HL-60 (cell line): ENCODE measurements at places on chromosomes 4 and X.

GRCh38 chr4:112206431-112206830 is 25.2 kb upstream of the AP1AR start:
- no peak for DNase-seq

GRCh38 chrX:104195489-104196084 is 29.3 kb downstream of the FAM199X start:
- no peak for DNase-seq

GRCh38 chrX:100674705-100675104 is 30.7 kb downstream of the SRPX2 start:
- DNase-seq, result no peak

GRCh38 chr4:122050841-122051240 is 99.0 kb upstream of the TRPC3 start:
- no peak for DNase-seq

DNA sequence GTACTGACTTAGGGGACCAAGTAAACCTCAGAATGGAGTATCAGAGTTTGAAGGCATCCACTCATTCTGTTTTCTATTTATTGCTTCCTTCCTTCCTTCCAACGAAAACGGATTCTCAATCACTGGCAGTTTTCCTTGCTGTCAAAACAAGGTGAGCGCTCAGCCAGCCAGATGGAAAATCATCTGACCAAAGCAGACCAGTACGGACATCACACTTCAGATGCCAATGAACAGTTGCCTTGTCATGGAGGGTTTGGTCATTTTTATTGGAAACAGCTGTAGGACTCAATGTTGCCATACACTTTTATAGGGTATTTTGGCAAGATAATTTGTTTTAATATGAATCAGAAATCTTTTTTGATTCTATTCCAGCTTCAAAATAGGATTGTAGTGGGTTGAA is 16.6 kb downstream of the GEMIN8 start:
- no peak for DNase-seq

- DNase-seq, result no peak
Observed at GRCh38 chr4:57154926-57155325, 44.7 kb upstream of the IGFBP7 start.

GRCh38 chr4:27043200-27043599 is 182.6 kb downstream of the STIM2 start:
- no peak for DNase-seq

GRCh38 chr4:78688366-78688765 is 87.8 kb upstream of the BMP2K start:
- no peak for DNase-seq

DNA sequence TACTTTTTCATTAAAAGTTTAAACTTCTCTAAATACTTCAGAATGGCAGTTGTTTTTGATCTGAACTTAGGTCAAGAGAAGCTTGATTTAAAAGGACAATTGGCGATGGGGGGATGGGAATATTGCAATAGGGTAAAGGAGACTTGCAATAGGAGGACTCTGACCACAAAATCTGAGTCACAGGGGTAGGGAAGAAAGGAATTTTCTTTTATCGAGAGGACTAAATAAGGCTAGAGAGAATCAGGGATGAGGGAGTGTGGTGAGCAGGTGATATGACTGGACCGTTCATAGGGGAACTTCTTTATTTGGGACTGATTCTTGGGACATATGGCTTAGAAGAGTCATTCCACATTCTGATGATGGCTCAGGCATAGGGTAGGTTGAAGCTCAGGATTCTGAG is 1260.2 kb downstream of the ADGRL3 start:
- no peak for DNase-seq

GRCh38 chr4:77352192-77352591 is 195.2 kb downstream of the CCNG2 start:
- no peak for DNase-seq

DNA sequence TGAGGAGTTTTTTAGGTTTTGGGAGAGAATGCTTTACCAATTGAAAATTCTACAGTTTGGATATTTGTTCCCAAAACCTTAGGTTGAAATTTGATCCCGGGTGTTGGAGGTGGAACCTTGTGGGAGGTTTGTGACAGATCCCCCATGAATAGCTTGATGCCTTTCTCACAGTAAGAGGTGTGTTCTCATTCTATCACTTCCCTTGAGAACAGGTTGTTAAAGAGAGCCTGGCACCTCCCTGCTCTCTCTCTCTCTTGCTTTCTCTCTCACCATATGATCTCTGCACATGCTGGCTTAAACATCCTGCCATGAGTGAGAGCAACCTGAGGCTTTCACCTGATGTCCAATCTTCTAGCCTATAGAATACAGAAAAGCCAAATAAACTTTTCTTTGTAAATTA is 1475.5 kb upstream of the AGA start:
- no peak for DNase-seq

DNA sequence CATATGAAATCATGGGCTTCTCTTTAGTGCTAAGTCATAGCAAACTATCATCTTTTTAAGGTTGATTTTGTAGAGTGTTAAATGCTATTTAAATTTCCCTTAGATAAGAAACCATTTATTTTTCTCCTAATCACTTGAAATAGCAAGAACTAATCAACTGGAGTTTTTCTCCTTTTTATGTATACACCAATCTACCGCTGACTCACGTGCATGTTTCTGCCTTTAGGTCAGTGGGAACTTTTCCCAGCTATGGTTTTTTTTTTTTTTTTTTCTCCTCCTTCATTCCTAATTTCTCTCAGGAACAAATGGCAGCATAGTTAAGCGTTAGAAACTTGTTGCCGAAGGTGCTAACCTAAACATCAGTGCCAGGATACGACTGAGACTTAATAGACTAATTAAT is 176.4 kb downstream of the BMPR1B start:
- no peak for DNase-seq

DNA sequence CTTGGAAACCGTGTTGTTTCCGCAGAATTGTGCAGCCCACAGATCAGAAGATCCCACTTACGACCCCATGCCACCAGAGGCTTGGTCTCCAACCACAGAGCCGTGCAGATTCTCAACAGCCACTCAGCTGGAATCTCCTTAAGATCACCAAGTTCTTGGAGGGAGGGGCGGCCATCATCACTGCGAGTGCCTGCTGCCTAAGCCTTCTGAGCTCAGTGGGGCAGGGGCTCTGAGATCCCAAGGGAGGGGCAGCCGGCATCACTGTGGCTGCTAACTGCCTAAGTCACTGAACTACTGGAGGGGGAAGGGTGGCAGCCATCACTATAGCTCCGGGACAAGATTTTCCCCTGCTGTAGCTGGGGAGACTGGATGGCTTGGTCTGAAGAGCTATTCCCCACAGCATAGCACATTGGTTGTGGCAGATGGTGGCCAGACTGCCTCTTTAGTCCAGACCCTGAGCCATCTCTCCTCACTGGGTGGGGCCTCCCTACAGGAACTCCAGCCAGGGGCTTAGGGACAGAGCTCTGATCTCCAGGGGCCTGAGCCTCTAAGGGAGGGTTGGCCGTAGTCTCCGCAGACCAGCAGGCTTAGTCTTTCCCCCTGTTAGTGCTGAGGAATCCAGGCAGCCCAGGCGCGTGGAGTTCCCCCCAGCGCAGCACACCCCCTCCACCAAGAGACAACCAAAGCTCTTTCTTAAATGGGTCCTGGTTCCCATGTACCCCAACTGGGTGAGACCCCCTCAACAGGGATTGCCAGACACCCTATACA is 1483.9 kb downstream of the ADGRL3 start:
- no peak for DNase-seq
